ENCODE measurements at places on chromosomes 2 and 18.

DNA sequence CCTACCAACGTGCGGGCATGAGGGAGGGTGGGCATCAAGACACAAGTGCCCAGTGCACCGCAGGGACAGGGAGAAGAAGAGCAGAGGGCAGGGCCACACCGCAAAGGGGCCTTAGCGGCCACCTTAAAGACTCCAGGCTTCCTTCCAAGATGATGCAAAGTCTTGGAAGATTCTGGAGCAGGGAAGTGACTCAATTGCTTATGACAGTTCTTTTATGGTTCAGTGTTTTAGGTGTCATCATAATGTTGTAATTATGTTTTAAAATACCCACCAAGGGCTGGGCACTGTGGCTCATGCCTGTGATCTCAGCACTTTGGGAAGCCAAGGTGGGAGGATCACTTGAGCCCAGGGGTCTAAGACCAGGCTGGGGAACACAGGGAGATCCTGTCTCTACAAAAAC is 44.5 kb upstream of the SEMA4C start:
- H3K4me3 ChIP-seq, result no peak overlapping the region
- H3K36me3 ChIP-seq, result no peaks in the 10 kb centered on the region
- DNase-seq, result no peak
- peak overlapping the region; percentile 75 for H3K27ac ChIP-seq
- H3K27me3 ChIP-seq, result no peaks in the 10 kb centered on the region
- peaks cover 55% of the 10 kb centered on the region for H3K4me1 ChIP-seq

GRCh38 chr18:6056171-6056910 is 161.0 kb upstream of the TMEM200C start:
- H3K36me3 ChIP-seq, result no peaks in the 10 kb centered on the region
- no peak overlapping the region for H3K4me3 ChIP-seq
- H3K4me1 ChIP-seq, result peaks cover 8% of the 10 kb centered on the region
- no peaks in the 10 kb centered on the region for H3K27me3 ChIP-seq
- peak overlapping the region; percentile 19 for H3K27ac ChIP-seq

DNA sequence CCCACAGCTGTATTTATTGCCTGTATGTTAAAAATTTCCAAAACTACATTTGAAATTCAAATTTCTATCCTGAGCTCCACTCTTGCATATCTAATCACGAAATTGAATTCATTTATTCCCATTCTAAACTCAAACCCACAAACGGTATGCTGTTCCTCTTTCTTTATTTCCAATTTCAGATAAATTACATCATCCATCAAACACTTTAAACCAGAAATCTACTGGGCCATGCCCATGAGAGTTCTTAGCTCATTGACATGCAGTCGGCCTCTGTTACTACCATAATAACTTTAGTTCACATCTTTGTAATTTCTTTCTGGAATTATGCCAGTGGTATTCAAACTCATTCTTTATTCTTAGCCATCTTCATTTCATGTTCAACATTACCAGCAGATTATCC is 100.3 kb downstream of the COL3A1 start:
- no peak for DNase-seq
- no peaks in the 10 kb centered on the region for H3K27me3 ChIP-seq
- no peaks in the 10 kb centered on the region for H3K4me1 ChIP-seq
- H3K27ac ChIP-seq, result no peak overlapping the region
- no peak overlapping the region for H3K4me3 ChIP-seq
- H3K36me3 ChIP-seq, result peaks cover 3% of the 10 kb centered on the region

DNA sequence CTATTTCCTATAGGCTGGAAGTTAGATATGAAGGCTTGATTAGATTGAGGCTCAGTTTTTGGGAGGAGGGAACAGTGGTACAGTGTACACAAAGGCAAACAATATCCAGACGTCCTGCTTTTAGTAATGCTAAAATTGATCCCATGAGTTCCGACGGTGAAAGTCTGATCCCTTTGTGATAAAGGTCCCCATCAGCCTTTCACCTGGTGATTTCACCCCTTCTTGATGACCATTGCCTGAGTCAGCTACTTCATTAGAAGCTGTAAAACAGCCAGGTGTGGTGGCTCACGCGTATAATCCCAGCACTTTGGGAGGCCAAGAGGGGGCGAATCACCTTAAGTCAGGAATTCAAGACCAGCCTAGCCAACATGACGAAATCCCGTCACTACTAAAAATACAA is 29.7 kb downstream of the TWSG1 start:
- H3K4me1 ChIP-seq, result no peaks in the 10 kb centered on the region
- no peak overlapping the region for H3K27ac ChIP-seq
- peaks cover 25% of the 10 kb centered on the region for H3K36me3 ChIP-seq
- H3K27me3 ChIP-seq, result no peaks in the 10 kb centered on the region
- H3K4me3 ChIP-seq, result no peak overlapping the region
- no peak for DNase-seq

- no peak overlapping the region for H3K27ac ChIP-seq
- no peak for DNase-seq
- H3K4me3 ChIP-seq, result no peak overlapping the region
- H3K27me3 ChIP-seq, result no peaks in the 10 kb centered on the region
- H3K4me1 ChIP-seq, result peaks cover 9% of the 10 kb centered on the region
Observed at GRCh38 chr2:235981631-235982030, 186.6 kb downstream of the GBX2 start.

GRCh38 chr2:39730685-39731302 is 48.3 kb downstream of the THUMPD2 start:
- peaks cover 21% of the 10 kb centered on the region for H3K36me3 ChIP-seq
- H3K4me1 ChIP-seq, result no peaks in the 10 kb centered on the region
- no peak for DNase-seq
- no peak overlapping the region for H3K4me3 ChIP-seq
- H3K27ac ChIP-seq, result no peak overlapping the region

DNA sequence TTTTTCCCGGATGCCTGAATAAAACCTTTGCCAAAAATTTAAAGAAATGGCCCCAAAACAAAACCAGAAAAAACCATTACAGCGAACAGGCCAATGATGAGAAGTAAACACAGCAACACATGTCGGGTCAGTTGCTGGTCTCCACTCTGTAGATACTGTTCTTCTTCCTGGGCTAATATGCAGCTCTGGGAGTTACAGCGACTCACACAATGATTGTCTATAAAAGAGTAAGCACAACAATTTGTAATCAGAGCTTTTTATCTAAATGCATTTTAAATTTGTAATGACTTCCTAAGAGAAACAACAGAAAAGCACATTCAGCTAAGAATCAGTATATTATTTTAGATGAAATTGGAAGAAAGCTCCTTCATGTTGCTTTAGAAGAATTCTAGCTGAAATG is 40.3 kb downstream of the GPR155 start:
- H3K27me3 ChIP-seq, result no peaks in the 10 kb centered on the region
- H3K4me1 ChIP-seq, result no peaks in the 10 kb centered on the region
- H3K36me3 ChIP-seq, result peaks cover 65% of the 10 kb centered on the region
- H3K4me3 ChIP-seq, result no peak overlapping the region

- H3K4me3 ChIP-seq, result peak overlapping the region; percentile 31
- peak; percentile 43 for DNase-seq
- peaks cover 6% of the 10 kb centered on the region for H3K4me1 ChIP-seq
Observed at GRCh38 chr2:88350331-88351248, 101.9 kb downstream of the FOXI3 start.

DNA sequence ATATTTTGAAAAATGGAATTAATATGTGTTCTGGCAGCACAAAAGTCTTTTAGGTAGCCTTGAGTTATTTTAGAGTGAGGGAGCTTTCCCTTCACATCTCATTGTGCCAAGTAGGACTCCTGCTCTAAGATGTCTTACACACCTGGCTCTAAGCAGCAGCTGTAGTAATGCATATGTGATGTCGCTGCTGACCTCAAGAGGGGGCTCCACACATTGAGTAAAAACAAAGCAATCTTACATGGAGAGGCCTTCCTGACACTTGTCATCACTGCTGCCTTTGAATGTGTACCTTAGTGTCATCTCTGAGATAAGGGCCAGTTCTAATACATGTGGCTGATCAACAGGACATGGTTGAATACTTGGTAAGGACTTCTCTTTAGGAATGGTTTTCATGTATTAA is 75.8 kb downstream of the ACTR3 start:
- no peak overlapping the region for H3K27ac ChIP-seq
- H3K4me1 ChIP-seq, result peaks cover 11% of the 10 kb centered on the region
- H3K27me3 ChIP-seq, result no peaks in the 10 kb centered on the region
- DNase-seq, result no peak

DNA sequence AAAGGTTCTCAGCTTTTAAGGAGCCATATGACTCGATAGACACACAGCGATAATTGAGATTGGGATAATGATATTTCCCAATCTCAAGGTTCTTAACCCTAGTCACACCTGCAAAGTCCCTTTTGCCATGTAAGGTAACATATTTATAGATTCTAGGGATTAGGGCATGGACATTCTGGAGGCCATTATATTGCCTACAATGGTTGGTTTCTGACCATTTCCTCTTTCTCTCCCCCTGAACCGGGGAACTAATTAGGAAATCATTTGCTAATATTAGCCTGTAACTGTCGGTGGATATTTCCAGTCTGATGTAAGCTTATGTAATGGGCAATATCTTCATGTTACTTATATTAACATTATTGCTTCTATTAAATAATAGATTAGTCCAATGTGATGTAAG is 40.8 kb upstream of the ARHGAP15 start:
- no peaks in the 10 kb centered on the region for H3K4me1 ChIP-seq
- no peak overlapping the region for H3K27ac ChIP-seq
- no peak for DNase-seq
- H3K4me3 ChIP-seq, result no peak overlapping the region

- H3K36me3 ChIP-seq, result no peaks in the 10 kb centered on the region
- H3K4me1 ChIP-seq, result peaks cover 9% of the 10 kb centered on the region
- H3K4me3 ChIP-seq, result no peak overlapping the region
- H3K27me3 ChIP-seq, result no peaks in the 10 kb centered on the region
- H3K27ac ChIP-seq, result no peak overlapping the region
- DNase-seq, result no peak
Observed at GRCh38 chr18:46401486-46402070, 255.4 kb downstream of the LOXHD1 start.

DNA sequence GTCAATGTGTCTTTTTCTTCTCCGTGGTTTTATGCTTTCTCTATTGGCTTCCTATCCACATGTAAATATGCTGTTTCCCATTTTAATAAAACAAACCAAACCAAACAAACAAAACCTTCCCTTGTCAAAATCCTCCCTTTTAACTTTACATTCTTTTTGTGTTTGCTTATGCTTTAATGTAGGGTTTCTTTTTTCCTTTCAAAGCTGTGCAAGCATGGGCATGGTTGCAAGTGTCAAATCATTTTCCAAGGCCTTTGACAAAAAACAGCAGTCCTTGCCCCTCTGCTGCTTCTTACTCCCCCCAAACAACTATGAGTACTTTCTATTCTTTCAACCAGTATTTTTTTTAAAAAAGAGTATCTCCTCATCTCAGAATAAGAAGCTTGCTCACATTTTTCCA is 66.0 kb upstream of the ACYP2 start:
- H3K4me3 ChIP-seq, result no peak overlapping the region
- no peaks in the 10 kb centered on the region for H3K27me3 ChIP-seq
- no peak for DNase-seq
- no peaks in the 10 kb centered on the region for H3K36me3 ChIP-seq

GRCh38 chr2:218285604-218286003 is 6.7 kb downstream of the TMBIM1 start:
- H3K4me1 ChIP-seq, result peaks cover 94% of the 10 kb centered on the region
- H3K36me3 ChIP-seq, result peaks cover 12% of the 10 kb centered on the region
- DNase-seq, result peak; percentile 75
- H3K27me3 ChIP-seq, result no peaks in the 10 kb centered on the region
- H3K27ac ChIP-seq, result peak overlapping the region; percentile 99
- peak overlapping the region; percentile 55 for H3K4me3 ChIP-seq

GRCh38 chr18:26307161-26307773 is 81.0 kb downstream of the TAF4B start:
- H3K4me3 ChIP-seq, result no peak overlapping the region
- no peaks in the 10 kb centered on the region for H3K27me3 ChIP-seq
- H3K4me1 ChIP-seq, result no peaks in the 10 kb centered on the region
- no peak overlapping the region for H3K27ac ChIP-seq

DNA sequence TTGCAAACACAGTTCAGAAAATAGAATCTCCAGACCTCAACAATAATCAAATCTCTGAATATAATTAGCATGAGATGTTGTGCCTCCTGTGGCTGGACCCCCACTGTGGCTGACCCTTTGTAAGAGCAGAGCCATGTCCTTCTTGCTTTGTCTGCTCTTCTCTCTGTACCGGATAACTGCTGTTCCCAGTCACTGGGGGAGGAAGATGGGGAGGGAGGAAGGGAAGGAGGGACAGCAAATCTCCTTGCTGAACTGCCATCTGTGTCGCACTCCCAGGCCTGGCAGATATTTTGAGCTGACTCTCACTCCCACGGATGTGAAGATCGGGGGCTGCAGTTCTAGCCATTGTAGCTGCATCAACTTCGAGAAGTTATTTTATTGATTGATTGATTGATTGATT is 319.0 kb upstream of the CXCR4 start:
- H3K36me3 ChIP-seq, result no peaks in the 10 kb centered on the region
- no peak for DNase-seq
- no peaks in the 10 kb centered on the region for H3K4me1 ChIP-seq
- H3K27ac ChIP-seq, result no peak overlapping the region
- H3K27me3 ChIP-seq, result no peaks in the 10 kb centered on the region
- H3K4me3 ChIP-seq, result no peak overlapping the region

DNA sequence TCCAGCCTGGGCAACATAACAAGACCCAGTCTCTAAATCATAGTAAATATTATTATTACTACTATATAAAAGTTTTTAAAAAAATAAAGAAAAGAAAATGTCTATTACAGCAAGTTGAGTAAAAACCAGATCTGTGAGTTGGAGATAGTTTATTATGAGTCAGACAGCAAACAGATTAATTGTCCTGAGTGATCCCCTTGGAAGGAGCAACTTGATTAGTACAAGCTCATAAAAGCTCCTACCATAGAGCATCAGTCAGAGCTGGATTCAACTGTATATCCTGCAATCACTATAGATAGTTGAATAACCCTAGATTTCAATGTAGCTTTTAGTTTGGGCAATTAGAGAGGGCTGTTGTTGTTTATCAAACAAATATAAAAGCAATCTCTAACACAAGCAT is 84.1 kb downstream of the TRABD2A start:
- no peak overlapping the region for H3K4me3 ChIP-seq
- no peaks in the 10 kb centered on the region for H3K27me3 ChIP-seq
- H3K4me1 ChIP-seq, result no peaks in the 10 kb centered on the region
- DNase-seq, result no peak
- H3K36me3 ChIP-seq, result no peaks in the 10 kb centered on the region

DNA sequence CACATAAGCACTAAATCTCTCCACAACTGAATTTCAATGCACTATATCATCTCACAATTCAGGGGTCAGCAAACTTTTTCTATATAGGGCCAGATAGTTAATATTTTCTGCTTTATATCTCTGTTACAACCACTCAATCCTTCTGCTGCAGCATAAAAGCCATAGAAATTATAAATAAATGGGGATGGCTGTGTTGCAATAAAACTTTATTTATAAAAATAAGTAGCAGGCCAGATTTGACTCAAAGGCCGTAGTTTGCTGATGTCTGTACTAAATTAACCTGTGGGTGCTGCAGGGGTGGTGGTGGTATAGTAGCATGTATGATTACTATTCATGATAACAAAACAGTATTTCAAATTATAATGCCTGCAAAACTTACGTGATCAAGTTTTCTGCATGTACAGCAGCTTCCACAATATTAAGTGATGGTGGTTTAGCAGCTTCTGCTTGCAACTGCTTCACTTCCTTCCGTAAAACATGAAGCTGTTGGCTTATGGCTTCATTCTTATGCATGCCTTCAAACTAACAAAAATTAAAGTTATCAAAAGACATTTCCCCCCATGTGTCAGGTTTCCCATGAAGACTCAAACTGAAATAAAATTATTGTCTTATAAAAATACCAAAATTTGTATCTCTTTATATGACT is 64.1 kb downstream of the SIGLEC15 start:
- H3K27ac ChIP-seq, result no peak overlapping the region
- peaks cover 9% of the 10 kb centered on the region for H3K36me3 ChIP-seq
- H3K4me3 ChIP-seq, result no peak overlapping the region
- no peak for DNase-seq

All from heart left ventricle (tissue), 16 donors.